Neural progenitor cell (in vitro differentiated cells): ENCODE measurements at places on chromosomes 16 and 17.

DNA sequence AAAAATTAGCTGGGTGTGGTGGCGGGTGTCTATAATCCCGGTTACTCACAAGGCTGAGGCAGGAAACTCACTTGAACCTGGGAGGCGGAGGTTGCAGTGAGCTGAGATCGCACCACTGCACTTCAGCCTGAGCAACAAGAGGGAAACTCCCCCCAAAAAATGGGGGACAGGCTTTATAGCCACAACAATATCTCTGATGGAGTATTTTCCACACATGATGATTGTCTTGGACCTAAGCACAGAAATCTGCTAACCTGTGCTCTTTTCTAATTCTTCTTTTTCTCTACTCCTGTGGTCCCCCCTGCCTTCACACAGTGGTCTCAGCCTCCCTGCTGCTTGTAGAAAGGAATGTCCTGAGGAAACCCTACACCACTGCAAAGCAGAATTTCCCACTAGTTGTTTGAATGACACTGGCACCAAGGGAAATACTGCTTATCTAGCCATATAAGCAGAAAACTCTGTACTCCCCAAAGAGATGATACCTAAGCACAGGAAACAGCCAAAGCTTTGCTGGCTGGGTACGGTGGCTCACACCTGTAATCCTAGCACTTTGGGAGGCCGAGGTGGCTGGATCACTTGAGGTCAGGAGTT is 117.6 kb downstream of the USP31 start:
- DNase-seq = peak; percentile 28

- no peak for DNase-seq
These were observed 153.9 kb upstream of the CACNG3 start for GRCh38 chr16:24102209-24102660.

- no peak for DNase-seq
These were observed 745 bp upstream of the ABCC1 start for GRCh38 chr16:15948532-15949209.

- DNase-seq = peak; percentile 88
These were observed 185.4 kb downstream of the ABCC12 start for GRCh38 chr16:47970291-47970931.

DNA sequence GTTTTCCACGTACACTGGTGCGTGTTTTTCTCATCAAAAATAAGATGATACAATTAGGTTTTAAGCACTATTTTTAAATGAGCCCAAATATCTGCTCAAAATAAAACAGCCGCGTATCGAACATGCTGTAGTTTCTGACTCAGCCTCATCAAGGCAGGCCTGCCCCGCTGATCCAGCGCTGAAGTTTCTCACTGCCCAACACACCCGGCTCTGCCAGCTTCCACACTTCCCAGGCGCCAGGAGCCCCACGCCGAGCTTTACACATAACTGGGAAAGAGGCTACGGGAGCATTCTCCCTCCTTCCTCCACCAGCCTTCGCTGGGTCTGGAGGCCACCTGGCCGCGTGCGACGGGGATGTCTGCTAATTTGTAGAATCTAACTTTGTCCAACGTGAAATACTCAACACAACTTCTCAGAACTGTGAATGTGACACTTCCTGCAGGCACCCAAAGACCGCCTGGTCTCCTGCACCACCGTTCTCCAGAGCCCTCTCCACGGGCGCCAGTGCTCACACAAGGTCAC is 42.1 kb downstream of the MAP1LC3B start:
- no peak for DNase-seq

- DNase-seq = peak; percentile 83
These were observed 7.2 kb upstream of the GRB2 start for GRCh38 chr17:75412455-75413317.

GRCh38 chr16:49531931-49532840 is 158.6 kb downstream of the C16orf78 start:
- peak; percentile 59 for DNase-seq

GRCh38 chr16:1343428-1344242 is 8.0 kb downstream of the TSR3 start:
- DNase-seq = no peak

- peak; percentile 88 for DNase-seq
These were observed 66.1 kb downstream of the AXIN2 start for GRCh38 chr17:65495122-65496055.

DNA sequence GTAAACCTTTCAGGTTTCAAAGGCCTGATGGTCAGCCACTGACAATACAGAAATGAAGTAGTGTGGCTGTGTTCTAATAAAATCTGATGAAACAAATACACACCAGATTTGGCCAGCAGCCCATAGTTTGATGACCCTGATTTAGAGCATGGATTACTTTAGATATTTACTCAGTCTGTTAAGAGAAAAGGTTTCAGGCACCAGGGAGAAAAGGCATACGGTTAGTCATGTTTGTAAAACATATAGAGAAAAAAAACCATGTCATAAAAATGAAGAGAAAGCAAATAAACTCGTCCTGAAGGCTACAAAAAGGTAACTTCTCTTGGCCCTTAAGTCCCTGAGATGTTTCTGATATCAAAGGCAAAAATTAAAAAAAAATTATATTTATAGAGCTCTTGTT is 112.1 kb downstream of the ADAMTS18 start:
- DNase-seq = no peak

DNA sequence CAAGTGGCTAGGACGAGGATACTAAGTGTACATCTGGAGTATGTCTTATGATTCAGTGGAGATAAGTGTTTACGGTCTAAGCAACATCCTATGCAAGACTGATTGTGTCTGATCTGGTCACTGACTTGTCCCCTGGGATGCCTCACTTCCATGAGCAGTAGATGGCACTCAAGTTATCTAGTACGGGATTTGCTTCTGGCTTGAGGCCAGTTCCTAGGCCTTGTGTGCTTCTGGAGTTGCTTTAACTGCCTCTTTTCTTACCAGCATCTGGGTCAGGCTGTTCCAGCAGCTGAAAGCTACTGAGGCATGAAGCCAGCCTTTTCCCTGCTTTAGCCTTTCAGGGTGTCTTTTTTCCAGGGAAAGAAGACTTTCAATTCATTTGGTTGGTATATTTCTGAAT is 23.0 kb downstream of the SUPT6H start:
- no peak for DNase-seq

GRCh38 chr16:19722981-19723380 is 4.9 kb downstream of the IQCK start:
- DNase-seq = no peak

GRCh38 chr16:2585651-2586081 is 47.8 kb downstream of the PDPK1 start:
- DNase-seq = no peak

DNA sequence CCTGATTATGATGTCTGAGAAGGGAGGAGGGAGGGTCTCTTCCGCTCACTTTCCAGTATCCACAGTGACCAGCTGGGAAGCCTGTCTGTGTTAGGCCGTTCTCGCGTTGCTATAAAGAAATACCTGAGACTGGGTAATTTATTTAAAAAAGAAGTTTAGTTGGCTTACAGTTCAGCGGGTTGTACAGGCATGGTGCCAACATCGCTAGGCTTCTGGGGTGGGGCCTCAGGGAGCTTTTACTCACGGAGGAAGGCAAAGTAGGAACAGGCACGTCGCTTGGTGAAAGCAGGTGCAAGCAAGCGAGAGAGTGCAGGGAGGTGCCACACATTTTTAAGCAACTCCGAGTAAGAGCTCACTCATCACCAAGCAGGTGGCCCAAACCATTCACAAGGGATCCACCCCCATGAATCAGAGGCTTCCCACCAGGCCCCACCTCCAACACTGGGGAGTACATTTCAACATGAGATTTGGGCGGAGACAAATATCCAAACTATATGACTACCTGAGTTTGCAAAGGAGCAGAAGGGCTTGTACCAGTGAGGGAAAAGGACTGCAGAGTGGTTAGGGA is 137.5 kb downstream of the CCDC182 start:
- DNase-seq = no peak

GRCh38 chr16:62408760-62409159 is 372.5 kb upstream of the CDH8 start:
- DNase-seq = peak; percentile 74

GRCh38 chr16:24118126-24118821 is 137.9 kb upstream of the CACNG3 start:
- no peak for DNase-seq

DNA sequence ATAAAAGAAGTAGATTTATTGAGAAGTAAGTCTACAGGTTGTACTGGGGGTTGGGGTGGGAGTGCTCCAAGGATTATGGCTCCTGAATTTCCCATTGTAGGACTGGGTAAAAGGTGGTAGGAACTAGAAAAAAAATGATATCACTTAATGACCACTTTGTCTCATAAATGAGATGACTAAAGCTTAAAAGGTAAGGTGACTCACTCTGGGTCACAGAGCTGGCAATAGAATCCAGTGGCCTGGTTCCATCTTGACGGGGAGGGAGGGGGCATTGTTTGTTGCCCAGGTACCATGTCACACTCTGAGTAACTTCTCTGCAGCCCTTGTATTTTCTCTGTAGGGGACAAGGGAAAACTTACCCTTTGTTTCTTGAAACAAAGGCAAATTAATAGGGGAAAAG is 126.1 kb downstream of the PITPNC1 start:
- no peak for DNase-seq

DNA sequence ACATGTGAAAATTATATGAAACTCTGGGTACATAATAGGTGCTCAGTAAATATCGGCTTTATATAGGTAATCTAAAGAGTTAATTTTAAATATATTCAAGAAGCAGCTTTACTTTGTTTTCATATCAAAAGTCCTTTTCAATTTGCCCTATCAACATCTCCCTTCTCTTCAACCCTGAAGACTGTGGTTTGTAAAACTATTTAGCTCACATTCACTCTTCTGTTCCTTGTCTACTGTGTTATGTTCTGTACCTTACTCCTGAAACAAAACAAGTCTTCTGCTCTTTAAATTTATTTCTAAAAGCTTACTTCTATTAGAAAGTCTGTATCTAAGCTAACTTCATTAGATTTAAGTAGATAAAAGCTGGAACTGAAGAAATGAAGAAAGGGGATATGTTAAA is 301.7 kb upstream of the PMFBP1 start:
- DNase-seq = no peak

DNA sequence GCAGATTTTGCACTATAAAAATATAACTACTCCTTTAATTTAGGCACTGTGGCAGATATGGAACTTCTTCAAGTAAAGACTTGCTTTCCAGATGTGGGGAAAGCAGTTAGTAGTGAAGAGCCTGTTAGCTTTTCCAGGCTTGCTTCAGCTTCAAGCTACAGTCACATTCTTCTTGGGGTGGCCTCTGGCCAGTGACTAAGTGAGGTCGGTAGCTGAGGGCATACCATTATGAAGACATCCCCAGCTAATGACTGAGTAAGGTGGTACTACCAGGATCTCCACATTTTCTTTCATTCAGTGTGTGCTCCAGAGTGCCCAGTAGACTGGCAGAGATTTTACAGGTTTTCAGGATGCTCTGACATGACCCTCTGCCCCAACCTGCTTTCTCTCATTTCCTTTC is 167.1 kb upstream of the KIF2B start:
- no peak for DNase-seq

DNA sequence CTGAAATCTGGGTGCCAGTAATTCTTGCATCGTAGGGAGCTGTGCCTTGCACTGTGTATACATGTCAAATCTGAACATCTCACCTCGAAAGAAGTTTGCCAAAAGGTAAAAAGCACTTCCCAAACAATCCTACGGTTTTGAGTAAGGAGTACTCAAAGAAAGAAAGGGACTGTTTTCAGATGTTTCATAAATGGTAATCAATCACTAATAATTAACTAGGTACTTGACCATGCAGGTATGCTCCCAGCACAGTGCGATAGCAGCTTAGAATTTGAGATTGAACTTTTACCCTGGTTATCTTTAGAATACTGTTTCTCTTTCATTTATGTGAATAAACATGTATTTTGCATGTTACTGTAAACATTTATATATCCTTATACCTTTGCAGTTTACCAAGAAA is 39.0 kb downstream of the PRKCA start:
- DNase-seq = no peak

DNA sequence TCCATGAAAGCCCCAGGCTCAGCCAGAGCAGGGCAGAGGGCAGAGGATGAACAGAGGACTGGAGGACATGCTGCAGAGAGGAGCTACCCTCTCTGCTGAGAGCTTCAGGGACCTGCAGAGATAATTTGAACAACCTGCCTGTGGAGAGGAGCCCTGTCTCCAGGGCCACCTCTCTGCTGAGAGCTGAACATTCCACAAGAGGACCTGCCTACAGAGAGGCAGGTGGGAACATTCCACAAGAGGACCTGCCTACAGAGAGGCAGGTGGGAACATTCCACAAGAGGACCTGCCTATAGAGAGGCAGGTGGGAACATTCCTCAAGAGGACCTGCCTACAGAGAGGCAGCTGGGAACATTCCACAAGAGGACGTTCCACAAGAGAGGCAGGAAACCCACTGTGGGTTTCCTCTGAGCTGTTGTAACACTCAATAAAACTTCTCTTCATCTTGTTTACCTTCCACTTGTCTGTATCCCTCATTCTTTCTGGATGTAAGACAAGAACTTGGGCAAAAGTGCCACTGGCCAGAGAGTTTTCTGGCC is 551.9 kb upstream of the CA10 start:
- no peak for DNase-seq

DNA sequence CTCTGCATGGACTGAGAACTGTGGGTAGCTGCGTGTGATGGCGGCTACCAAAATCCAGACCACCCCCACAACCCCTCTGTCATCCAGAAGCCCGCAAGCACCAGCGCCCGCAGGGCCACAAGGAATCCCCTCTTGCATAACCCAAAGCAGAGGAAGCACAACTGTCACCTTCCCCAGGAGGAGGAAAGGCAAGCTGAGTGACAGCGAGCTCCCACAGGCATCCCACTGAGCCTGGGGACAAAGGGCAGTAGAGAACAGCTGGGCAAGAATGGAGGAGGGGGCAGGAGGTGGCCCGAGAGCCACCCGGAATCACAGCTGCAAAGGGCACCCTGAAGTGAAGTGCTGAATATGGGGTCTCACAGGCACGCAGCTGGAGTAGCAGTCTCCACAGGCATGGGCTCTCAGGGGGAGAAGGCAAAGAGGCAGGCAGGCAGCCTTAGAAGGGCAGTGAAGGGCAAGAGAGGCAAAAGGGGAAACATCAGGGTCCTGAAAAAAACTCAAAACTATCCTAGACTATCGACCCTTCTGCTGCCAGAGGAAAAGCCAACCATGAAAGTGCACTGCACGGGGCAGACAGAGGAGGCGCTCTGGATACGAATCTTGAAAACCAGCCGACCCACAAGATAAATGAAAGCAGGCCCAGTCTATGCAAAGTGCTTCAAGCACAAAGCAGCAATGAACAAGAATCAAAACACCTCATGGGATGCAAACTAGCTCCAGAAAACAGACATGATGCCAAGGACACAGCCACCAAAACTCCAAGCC is 17.1 kb downstream of the USP36 start:
- DNase-seq = peak; percentile 46

DNA sequence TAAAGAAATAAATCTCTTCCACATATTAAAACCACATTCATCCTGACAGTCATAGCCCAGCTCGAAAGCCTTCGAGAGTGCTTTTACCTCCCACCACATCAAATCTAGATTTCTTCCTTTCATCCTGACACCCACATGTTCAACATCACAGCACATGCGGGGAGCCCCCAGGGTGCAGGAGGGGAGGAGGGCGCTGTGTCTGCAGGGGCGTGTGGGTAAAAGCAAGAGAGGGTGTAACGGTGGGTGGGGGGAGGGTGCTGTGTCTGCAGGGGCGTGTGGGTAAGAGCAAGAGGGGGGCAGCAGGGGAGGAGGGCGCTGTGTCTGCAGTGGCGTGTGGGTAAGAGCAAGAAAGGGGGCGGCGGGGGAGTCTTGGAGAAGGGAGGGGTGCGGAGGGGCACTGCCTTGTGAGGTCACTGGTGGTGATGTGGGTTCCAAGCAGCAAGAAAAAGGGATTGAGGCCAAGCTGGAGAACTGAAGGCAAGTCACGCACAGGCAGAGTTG is 34.7 kb downstream of the ADCY9 start:
- peak; percentile 13 for DNase-seq
